SK-N-SH (cell line): ENCODE measurements at places on chromosomes 16 and 17.
A peak's percentile ranks its signal among the peaks of the same experiment; 100 is the strongest.

DNA sequence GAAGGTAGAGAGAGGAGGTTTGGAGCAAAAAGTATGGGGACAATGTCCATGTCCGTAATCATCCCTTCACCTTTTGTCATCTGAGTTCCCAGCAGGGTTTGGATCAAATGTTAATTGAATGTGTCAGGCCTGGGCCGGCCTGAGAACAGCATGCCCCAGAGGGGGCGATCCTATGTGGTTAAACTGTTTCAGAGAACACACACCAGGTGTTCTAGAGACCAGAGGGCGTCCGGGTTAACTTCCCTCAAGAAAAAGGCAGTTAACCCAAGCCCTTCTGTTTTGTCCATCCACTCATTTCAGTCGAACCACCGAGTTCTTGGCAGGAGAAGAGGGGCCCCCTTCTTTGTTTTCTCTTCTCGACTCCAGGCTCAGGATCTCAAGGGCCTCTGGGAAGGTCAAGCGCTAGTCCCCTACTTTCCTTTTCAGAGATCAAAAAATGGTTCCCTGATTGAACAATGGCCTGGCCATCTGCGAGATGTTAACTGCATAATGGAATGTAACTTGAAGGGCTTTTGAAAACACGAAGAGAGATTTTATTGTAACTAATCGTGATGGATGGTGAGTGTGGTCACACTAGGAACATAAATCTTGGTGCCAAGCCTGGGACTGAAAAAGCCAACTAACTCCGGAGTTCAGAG is 142.5 kb downstream of the IRX3 start:
- no peak for DNase-seq

DNA sequence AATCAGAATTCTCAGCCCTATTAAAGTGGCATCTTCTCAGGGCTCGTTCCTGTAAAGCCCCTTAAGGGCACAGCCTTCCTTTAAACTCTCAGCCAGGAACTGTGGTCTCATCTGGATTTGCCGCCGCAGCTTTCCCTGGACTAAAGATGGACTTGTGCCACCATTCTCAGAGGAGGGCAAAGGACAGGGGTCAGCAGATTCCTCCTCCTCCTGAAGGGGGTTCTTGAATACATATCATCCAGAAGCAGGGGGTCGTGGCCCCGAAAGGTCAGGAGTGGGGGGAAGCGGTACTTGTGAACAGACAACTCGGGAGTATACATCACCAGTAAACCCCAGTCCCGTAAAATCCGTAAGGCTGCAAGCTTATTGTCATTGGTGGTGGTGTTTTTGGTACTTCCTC is 174.8 kb downstream of the RPTOR start:
- DNase-seq = no peak

DNA sequence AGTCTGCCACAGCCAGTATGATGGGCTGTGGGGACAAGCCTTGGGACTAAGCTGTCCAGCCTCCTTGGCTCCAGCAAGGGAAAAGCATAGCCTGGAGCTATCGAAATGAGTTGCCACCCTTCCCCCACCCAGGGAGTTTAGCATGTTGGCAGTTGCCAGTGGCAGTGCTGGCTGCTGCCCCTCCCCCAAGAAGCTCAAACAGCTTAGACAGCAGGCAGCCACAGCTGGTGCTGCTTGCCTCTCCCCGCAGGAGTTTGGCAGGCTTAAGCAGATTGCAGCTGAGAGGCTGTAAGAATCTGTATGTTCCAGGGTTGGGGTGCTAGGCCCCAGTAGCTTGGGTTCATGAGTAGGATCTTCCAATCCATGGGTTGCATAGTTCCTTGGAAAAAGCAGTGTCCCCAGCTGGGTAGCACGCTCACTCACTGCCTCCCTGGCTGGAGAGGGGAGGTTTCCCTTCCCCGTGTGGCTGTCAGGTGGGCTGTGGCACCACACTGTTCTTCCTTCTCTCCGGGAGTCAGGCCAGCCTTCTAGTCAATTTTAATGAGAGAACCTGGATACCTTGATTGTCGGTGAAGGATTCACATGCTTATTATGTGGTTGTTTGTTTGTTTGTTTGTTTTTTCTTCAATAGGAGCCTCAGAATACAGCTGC is 506.1 kb downstream of the CDH11 start:
- DNase-seq = no peak

DNA sequence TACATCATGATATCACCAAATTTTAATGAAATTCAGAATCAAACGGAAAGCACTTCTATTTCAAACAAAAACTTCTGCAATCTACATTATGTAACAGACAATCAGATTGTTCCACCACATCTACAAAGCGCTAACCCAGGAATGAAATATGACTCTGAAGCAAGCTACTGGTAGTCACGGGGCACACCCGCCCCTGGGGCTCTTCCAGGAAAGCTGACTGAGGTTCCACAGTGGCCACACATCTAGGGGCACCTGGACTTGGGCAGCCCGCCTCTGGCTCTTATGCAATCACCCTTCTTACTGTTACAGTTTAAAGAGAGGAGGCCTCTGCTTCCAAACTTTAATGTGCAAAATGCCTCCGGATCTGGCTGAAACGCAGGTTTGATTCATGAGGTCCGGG is 27.5 kb downstream of the ZCCHC14 start:
- peak; percentile 52 for DNase-seq

GRCh38 chr17:245611-246010 is 64.2 kb upstream of the DOC2B start:
- no peak for DNase-seq

GRCh38 chr17:35046740-35047283 is 16.7 kb downstream of the RFFL start:
- peak; percentile 54 for DNase-seq

GRCh38 chr17:71407981-71408380 is 712.8 kb upstream of the SOX9 start:
- DNase-seq = peak; percentile 17

DNA sequence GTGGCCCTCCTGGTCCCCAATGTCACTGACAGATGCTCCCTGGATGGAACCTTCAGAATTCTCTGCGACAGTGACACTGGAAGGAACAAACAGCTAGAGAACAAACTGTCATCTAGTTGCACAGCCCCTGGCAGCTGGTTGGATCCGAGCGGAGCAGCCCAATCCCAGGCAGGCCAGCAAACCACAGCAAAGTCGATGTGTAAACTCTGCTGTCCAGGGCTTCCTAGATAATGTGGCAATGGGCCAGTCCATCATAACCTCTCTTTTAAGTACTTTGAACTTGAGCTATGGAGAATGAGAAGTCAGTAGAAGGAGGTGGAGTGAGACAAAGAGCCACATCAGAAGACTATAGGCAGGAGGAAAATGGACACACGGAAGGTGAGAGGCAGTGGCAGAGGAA is 323.0 kb downstream of the CBLN1 start:
- DNase-seq = no peak

DNA sequence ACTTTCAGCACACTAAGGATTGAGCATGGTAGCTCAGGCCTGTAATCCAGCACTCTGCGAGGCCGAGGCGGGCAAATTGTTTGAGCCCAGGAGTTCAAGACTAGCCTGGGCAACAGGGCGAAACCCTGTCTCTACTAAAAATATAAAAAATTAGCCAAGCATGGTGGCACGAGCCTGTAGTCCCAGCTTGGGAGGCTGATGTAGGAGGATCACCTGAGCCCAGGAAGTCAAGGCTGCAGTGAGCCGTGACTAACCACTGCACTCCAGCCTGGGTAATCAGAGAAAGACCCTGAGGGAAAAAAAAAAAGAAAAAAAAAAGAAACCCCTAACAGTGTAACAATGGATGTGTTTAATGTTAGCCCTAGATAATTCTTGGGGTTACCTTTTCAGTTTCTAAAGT is 24.0 kb downstream of the PARN start:
- DNase-seq = no peak

DNA sequence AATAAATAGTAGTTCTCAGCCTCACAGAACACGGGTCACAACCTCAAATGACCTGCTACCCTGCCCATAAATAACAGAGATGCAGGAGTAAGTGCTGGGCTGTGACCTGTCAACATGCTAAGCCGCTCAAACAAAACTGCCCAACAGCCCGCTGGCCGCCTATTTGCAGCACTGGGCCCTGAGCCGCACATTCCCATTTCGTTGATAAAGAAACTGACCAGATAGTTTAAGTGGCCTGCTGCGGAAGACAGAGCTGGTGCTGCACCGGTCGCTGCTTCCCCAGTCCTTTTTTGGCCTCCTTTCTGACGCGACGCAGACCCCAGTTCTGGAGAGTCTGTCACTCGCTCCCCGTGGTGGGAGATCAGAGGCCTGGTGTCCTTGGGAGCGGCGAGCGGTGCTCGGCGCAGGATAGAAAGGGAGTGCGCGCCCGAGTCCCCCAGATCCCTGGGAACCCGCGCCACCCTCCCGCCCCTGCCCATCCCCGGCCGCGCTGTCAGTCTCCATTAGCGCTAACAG is 349 bp upstream of the SLC6A2 start:
- no peak for DNase-seq

DNA sequence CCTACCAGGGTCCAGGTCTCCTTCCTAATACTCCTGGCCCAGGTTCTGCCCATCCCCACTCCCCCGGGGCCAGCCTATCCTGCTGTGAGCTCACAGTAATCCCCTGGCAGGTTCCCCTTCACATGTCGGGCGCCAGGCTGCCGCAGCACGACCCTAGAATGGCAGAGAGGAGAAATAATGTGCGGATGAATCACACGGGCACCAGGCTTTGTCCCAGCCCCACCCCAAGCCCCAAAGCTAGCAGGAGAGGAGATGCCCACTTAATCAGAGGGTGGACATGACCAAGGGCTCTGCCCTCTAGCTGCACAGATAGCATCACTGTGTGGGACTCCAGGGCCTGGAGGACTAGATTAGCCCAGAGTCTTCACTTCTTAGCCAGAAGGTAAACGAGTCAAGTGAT is 39.5 kb downstream of the ST3GAL2 start:
- DNase-seq = no peak

- no peak for DNase-seq
Measured at GRCh38 chr17:4742133-4742532, 2.4 kb upstream of the CXCL16 start.

DNA sequence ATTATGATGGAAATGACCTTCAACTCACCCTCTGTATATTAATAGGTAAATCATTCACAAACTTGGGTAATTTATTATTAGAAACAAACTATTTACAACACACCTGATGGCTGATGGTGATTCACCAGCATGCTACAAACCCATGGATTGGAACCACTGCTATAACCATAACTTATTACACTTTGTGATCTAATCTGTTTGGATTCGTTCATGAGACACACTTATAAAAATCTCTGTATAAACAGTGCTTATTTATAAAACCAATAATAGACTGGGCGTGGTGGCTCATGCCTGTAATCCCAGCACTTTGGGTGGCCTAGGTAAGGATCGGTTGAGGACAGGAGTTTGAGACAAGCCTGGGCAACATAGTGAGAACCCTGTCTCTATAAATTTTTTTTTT is 16.0 kb downstream of the SMIM36 start:
- no peak for DNase-seq

- DNase-seq = peak; percentile 72
Measured at GRCh38 chr17:17440010-17440843, 36.6 kb upstream of the MED9 start.

- DNase-seq = no peak
Measured at GRCh38 chr16:73949574-73950320, 346.9 kb upstream of the PSMD7 start.

GRCh38 chr16:24635900-24636610 is 93.4 kb upstream of the TNRC6A start:
- DNase-seq = peak; percentile 83

DNA sequence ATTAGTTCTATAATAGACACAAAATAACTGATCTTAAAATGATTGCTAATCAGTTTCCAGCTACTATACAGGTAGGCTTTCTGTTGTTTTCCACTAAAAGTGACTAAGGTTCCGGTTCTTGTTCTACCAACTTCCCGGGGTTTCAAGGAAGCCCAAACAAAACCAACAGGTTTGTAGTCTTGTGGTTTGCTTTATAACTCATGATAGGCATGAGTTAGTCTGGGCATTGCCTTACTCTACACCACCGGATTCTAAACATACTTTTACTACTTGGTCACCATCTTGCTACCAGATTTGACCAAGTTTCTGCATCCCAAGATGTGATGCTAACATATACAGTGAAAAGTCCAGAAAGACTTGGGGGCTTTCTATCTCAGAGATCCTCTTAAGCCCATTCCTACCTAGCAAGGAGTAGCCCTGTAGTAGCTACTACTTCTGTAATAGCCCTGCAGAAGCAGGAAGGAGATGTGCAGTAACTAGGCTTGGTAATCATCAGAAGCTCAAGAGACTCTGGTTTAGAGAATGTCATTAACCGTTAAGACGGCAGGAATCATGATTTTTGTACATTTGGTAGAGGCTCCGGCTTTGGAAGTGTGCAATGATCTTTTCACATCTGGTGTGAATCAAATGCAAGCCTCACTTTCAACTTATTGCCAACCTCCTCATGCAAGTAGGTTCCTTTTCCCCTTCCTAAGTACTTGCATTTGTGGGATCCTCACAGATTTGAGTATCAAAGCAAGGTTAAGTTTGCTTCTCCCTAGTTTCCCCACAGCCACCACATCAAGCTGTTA is 1.6 kb downstream of the FAM117A start:
- no peak for DNase-seq

DNA sequence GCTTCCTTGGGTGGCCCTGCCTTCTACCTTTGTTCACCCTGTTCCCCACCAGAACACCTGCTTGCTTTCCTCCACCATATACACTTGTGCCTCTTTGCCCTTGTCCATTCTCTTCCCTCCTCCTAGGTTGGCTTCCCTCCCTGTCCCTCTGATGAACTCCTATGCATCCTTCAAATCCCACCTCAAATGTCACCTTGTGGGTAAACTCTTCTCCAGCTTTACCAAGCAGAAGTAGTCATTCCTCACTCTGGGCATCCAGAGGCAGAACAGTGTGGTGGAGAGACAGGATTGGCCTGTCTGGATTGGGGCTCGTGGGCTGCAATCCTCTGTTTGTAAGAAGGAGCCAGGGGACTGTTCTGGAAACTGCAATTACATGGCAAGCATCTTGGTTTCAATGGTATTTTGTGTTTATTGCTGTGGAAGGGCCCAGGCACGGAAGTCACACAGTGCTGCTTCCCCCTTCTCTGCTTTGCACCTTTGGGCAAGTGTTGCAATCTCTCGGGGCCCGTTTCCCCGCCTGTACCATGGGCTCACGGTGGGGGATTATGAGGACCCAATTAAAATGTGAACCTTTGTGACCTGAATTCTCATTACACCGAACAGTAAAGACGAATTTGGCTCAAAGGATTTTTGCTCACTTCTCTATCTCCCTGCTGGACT is 21.9 kb upstream of the NXPH3 start:
- peak; percentile 11 for DNase-seq

- DNase-seq = peak; percentile 73
Measured at GRCh38 chr17:49548506-49549310, 27.0 kb upstream of the NXPH3 start.

DNA sequence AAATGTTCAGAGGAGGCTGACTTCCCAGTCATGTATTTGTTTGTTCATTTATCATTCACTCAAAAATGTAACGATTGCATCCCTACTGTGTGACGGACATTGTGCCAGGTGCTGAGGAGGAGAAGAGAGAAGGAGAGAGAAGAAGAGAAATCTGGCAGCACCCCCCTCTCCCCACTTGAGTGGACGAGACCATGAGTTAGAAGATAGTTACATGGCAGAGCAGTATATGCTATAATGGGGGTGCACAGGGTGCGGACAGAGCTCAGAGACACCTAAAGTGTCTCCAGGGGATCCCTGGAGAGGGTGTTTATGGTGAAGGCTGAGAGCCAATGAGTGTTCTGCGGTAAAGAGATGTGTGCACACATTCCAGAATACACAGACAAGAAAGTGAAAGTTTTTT is 6.6 kb upstream of the JPH3 start:
- DNase-seq = no peak
